ENCODE measurements at places on chromosomes 6 and 20. TPM values are rescaled to one million over a fixed set of nuclear protein-coding genes. Genes with fewer than 3 reads are reported as not detected.

GRCh38 chr6:37535759-37536490 is 36.2 kb upstream of the CCDC167 start:
- DNase-seq: no peak

DNA sequence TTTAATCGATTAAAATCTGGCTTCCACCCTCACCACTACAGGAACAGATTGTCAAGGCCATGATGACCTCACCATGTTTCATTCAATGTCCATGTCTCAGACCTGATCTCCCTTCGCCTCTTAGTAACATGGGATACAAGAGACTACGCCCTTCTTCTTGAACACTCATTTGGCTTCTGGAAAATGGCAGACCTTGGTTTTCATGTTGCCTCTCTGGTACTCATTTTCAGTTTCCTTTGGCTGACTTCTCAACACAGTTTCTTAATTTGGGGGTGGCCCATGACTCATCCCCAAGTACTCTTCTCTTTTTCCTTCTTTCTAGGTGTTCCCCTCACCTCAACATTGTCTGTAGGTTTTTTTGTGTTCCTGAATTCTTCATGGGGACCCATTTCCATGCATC is 22.7 kb downstream of the TMX4 start:
- peak; percentile 15 for DNase-seq

GRCh38 chr20:4685923-4686221 is 35.8 kb upstream of the PRND start:
- no peak for DNase-seq

GRCh38 chr6:134588267-134588666 is 270.4 kb upstream of the SGK1 start:
- DNase-seq: no peak

- DNase-seq: peak; percentile 75
Measured at GRCh38 chr6:156780102-156780641, 3.0 kb downstream of the ARID1B start.

GRCh38 chr20:60579941-60580515 is 621.8 kb downstream of the CDH26 start:
- no peak for DNase-seq

GRCh38 chr6:36852481-36853147 is 13.4 kb upstream of the CPNE5 start:
- DNase-seq: no peak

DNA sequence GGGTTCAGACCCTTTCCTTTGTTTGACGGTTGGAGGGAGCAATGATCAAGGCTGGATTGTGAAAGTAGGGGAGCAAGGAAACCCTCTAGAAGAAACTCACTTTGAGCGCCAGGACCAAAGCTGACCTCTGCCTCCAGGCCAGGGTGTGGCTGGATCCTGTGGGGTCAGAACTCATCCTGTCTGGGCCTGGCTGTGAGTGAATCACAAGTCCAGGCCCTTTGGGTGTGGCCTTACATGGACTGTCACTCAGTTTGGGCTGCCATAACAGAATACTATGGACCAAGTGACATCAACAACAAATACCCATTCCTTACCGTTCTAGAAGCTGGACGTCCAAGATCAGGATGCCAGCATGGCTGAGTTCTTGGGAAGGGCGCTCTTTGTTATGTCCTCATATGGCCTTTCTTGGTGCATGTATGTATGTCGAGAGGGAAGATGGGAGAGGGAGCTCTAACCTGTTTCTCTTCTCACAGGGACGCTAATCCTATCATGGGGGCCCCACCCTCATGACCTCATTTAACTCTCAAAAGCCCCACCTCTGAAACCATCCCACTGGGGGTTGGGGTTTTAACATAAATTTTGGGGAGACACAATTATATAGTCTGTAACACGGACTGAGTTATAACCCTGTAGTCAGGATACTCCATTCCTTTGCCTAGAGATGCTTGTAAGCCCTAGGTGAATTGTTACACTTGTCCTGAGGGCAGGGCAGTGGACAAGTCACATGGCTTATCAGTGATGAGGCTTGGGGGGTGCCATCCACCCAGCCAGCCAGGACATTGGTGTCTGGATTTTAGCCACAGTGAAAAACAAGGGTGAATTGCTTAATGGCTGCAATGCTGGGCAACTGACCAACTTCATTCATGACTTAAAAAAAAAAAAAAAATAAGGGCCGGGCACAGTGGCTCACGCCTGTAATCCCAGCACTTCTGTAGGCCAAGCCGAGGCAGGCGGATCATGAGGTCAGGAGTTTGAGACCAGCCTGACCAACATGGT is 80.0 kb downstream of the TRMT11 start:
- no peak for DNase-seq

- peak; percentile 20 for DNase-seq
Measured at GRCh38 chr6:158357570-158358216, 45.4 kb downstream of the TULP4 start.

DNA sequence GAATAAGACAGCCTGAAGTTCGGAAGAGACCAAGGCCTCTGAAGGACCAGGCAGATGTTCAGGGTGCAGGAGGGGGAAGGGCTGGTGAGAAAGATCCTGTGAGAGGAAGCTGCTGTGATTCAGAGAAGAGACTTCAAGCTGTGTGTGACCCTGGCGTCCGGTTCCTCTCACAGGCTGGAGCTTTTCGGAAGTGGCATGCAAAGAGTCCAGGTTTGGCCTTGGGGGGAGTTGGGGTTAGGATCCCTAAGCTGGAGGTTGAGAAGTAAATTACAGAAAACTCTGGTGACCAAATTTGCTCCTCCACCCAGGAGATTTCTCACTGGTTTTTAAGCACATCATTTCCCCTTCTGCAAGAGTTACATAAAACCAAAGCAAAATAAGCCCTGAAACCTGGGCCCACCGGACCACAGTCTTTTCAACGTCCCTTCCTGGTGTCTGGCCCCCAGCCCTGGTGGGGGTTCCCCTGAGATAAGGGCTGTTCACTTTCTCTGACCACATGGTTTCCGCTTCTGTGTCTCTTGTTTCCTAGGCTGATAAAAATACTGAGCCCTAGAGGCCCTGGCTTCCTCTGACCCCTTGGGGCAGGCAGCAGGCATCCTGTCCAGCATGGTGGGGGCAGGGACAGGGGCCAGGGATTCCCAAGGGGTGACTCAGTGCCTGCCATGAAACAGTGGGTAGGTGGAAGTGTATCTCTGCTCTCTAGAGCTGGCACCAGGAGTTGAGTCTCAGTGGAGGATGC is 12.0 kb upstream of the LTA start:
- peak; percentile 86 for DNase-seq

DNA sequence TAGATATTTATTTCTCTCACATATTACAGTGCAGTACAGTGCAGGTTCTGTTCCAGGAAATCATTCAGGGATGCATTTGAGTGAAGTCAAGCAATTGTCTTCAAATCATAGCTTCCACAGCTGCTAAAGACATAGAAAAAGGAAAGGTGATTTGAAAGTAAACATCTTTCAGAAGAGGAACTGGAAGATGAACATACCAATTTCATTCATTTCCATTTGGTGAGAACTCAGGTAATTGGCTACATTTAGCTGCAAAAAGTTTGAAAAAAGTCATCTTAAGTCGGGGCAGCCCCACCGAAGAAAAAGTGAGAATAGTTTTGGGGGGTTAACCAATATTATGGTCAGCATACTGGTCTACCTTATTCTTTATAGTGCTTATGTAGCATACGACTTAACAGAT is 61.4 kb upstream of the IL20RA start:
- DNase-seq: no peak

- no peak for DNase-seq
Measured at GRCh38 chr6:20955131-20955530, 420.9 kb downstream of the CDKAL1 start.

GRCh38 chr20:62294516-62294915 is 8.3 kb upstream of the ADRM1 start:
- no peak for DNase-seq

- no peak for DNase-seq
Measured at GRCh38 chr6:3119040-3119723, 671 bp downstream of the BPHL start.

GRCh38 chr6:85044361-85044760 is 280.0 kb upstream of the TBX18 start:
- no peak for DNase-seq

DNA sequence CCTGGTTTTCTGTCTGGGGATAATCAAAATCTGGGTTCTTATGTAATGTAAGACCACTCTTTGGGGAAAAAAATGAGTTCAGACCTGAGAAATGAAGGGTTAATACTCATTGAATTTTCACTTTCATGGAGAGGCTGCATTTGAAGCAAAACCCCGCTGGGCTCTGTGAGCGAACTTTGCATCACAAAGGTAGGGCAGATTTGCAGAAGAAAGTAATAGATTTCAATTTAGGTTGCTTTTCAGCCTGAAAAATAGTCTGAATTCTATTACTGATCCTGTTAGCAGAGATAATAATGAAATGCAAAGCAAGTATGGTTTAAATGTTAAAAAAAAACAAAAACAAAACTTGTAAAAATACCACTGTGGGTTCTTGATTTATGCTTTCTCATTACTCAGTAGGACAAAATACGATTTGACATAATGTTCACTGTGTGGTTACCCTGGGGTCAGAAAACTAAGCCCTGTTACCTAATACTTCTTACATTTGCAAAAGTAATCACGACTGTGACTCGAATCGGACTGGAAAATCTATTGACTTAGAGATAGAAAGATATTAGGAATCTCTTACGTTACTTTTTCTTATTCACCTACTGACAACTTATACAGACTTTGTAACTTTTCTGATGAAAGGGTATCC is 72.2 kb downstream of the UST start:
- DNase-seq: no peak

DNA sequence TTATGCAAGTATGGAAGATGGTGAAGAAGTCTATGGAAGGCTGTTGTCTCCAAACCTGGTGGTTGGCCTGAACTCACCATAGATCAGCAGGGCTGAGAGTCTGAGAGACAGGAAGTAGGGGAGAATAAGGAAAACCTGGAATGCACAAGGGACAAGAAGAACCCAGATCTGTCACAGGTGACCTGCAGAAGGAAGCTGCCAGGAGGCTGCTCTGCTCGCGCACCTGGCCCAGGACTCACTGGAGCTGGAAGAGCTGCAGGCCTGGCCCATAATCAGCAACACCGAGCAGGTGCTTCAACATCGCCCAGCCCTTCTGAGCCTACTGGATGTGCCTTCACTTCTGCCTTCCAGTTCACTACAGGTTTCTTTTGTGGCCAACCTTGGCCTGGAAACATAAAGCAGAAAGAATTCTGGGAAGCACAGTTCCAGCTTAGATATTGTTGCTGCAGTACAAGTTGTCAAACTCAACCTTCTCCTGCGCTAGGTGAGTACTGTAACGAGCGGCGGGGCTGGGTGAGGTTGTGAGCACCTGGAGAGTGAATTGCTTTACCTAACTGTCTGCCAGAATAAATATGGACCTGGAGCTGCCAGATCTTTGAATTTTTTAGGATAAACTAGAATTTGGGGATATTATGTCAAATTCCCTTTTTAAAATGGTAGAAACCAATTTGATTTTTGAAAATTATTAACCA is 82.4 kb downstream of the CDH26 start:
- DNase-seq: no peak

DNA sequence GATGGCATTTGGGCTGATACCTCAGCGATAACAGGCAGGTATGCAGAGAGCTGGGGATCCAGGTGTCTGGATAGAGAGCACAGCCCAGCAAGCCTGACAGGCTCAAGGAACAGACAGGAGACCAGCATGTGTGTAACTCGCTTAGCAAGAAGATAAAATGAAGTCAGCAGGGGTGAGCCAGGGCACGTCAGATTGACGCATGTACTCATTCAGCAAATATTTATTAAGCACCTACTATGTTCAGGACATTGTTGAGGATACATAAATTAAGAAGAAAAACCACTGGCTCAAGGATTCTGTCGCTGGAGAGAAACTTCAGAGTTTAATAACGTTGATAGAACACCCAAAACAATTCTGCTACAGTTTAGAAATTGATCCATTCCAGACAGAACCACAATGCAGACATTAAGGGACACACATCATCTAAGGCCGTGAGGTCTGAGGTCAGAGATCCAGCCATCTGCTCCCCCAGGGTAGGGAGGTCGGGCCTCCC is 1.0 kb upstream of the DUSP22 start:
- peak; percentile 48 for DNase-seq

DNA sequence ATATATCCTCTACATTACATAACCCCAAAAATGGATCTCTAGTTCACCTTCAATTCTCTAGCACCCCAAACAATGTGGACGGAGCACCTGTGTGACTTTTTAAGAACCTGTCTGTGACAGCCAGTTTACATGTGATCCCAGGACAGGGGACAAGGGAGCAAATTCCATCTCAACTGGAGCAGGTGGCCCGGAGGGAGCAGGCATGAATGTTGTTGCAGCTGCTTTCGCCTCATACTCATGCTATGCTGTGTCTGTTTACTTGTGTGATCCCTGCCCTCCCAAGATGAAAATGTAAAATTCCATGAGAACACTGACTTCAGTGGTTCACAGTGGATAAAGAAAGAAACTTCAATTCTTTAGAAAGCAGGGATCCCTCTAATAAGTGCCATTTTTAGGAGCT is 600.3 kb downstream of the CDH26 start:
- no peak for DNase-seq

GRCh38 chr6:141212296-141212695 is 920.4 kb upstream of the GJE1 start:
- no peak for DNase-seq

DNA sequence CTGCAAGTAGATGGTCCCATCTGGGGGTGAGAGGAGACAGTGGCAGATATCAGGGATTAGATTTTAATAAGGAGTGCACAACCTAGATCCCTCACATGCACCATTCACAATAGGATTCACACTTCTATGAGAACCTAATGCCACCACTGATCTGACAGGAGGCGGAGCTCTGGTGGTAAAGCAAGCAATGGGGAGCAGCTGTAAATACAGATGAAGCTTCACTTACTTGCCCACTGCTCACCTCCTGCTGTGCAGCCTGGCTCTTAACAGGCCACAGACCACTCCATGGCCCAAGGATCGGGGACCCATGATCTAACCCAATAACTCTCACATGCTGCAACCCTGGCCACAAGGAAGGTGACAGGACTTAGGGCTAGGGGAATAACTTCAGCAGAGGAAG is 75.4 kb downstream of the ZNF133 start:
- DNase-seq: no peak

DNA sequence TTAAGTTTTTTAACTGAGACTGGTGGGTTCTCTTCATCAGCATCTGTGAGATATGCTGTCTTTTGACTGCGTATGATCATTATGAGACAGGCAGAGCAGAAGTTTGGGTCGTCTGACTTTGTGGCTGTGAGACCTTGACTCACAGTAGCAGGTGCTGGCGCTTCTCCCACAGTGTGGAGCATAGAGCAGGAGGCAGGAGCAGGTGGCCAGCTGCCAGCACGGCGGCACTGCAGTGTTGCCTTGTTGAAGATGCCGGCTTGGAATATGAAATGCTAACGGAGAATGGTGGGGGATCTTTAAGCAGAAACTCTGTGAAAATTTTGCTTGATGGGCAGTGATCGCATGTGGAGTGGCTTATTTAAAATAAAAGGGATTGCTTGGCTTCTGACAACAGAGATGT is 105.0 kb downstream of the TIAM2 start:
- DNase-seq: no peak

KIAA1755 gene
- total RNA-seq: not detected

MCCD1 gene
- not detected for total RNA-seq

KCNS1 gene
- 0.38 TPM for total RNA-seq

HSPA12B gene
- total RNA-seq: not detected

RBCK1 gene
- 130 TPM for total RNA-seq

FHL5 gene
- total RNA-seq: not detected

KDM1B gene
- total RNA-seq: 12.2 TPM

SMPDL3A gene
- 0.14 TPM for total RNA-seq

Measured in activated CD8-positive, alpha-beta T cell treated with anti-CD3 and anti-CD28 coated beads for 36 hours (primary cell).